ENCODE measurements at places on chromosomes 7 and 10. TPM values are rescaled to one million over a fixed set of nuclear protein-coding genes. Genes with fewer than 3 reads are reported as not detected.

Gene TAS2R5
- 0.52 TPM for total RNA-seq

Gene NUTM2E
- not detected for total RNA-seq

Gene ING3
- 11.5 TPM for total RNA-seq

Gene LIPF
- not detected for total RNA-seq

Gene OR13A1
- total RNA-seq = not detected

Gene SFRP4
- total RNA-seq = 28.7 TPM

Gene TSC22D4
- 13.6 TPM for total RNA-seq

Gene LLCFC1
- not detected for total RNA-seq

Gene TEX36
- total RNA-seq = not detected

Gene CLCN1
- 4.7 TPM for total RNA-seq

Gene HOXA1
- total RNA-seq = not detected

Gene CREB5
- 52.2 TPM for total RNA-seq
